ACHN (cell line): ENCODE measurements at places on chromosomes 16 and 17.

DNA sequence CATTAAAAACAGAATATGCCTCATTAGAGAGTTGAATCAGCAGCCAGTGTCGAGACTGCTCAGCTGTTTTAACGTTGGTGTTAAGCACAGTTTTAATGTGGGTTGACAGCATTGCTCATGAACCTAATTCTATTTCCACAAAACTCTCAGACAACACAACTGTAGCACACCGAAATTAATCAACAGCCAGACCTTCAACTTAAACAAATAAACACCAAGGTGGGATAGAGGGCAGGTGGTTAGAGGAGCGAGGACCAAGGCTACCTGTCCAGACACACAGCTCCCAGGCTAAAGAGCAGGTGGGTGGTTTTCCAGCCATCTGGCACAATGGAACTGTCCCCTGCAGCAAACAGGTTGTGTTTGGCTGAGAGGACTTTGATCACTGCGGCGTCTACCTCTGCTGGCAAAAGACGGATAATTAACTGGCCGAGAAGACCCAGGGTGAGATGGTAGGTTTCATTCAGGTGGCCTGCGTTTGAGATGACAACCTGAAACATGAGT lies 69.6 kb upstream of the ATP2A3 start:
- DNase-seq: no peak

- no peak for DNase-seq
Observed at GRCh38 chr17:66675991-66676371, 158.9 kb upstream of the CACNG5 start.

GRCh38 chr16:49466881-49467280 lies 93.3 kb downstream of the C16orf78 start:
- DNase-seq: no peak

DNA sequence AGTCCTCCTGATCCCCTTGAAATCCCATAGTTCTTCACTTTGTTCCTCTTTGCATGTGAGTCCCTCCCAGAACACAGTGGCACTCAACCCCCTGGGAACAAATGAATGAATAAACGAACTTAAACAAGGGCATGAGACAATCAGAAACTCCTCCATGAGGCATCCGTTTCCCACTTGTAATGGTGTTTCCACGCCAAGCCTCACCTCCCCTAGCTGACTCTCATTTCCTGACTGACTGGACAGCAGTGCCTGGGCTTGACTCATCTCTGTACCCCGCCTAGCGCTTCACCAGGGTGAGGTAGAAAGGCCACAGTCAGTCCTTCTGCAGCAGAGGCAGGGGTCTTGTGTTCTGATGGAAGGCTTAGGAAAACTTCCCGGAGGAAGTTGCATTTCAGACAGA lies 14.2 kb downstream of the KIF1C start:
- no peak for DNase-seq

GRCh38 chr17:79322211-79323123 lies 247.8 kb downstream of the ENGASE start:
- no peak for DNase-seq

GRCh38 chr16:67703626-67704025 lies 15.5 kb downstream of the GFOD2 start:
- no peak for DNase-seq

DNA sequence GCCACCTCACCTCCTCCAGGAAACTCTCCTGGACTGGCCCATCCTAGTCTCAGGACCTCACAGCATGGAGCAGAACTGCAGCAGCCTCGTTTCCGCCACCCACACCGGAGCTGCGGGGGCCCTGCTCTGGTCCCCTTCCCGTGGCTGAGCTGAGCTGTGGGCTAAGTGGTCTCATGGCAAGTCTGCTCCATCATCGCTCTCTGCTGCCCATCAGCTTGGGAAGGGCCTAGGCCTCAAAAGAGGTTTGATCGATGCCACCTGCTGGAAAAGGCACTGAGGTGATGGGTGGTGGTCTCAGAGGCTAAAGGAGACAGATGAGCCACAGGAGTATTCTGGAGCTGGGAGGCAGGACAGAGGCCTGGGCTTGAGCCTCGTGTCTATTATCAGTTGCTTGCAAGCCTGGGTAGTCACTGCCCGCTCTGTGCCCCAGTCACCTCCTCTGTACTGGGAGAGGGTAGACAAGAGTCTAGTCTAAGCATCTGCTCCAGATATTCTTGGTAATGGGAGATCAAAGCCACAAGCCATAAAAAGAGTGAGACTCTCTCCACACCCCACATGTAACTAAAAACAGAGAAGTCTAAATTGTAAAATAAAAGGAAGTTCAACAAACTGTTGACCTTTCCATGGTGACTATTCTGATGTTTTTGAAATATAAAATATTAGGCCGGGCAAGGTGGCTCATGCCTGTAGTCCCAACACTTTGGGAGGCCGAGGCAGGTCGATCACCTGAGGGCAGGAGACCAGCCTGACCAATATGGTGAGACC lies 1.6 kb downstream of the ITGAE start:
- DNase-seq: no peak

GRCh38 chr16:56289416-56289815 lies 98.1 kb downstream of the GNAO1 start:
- no peak for DNase-seq

GRCh38 chr17:9932491-9932890 lies 27.4 kb upstream of the RCVRN start:
- no peak for DNase-seq

- DNase-seq: no peak
Observed at GRCh38 chr17:29614349-29615047, 8.2 kb downstream of the CORO6 start.

DNA sequence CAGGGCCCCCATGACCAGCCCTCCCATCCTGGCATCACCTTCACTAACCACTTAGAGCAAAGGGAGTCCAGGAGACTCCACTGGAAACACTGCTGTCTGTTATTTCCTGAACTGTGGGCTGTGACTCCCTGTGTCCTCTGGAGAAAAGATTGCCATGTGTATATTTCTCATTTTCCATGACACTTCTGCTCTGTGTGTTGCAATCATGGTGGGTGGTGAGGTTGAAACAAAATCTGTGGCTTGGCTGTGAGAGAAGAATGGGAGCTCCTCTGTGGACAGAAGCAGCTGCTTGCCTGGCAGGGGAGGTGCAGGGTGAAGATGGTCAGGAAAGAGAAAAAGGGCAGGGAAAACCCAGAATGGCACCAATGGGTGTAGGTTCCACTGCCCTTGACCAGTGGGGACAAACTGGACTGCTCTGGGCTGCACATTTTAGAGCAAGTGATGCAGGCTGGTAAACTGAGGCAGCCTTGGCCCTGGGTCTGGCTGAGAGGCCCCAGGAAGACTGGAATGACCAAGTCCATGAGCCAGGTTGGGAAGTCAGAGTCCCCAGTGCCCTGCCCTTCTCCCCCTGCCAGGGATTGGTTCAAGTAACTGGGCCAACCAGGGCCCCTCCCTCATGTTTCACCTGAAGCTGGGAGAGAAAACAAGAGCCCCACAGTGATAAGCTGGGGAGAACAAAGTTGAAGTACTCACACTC lies 314.3 kb downstream of the C16orf95 start:
- DNase-seq: no peak

- DNase-seq: no peak
Observed at GRCh38 chr16:69363281-69363717, 11.7 kb upstream of the TMED6 start.
